ENCODE measurements at places on chromosomes 16 and 17.

DNA sequence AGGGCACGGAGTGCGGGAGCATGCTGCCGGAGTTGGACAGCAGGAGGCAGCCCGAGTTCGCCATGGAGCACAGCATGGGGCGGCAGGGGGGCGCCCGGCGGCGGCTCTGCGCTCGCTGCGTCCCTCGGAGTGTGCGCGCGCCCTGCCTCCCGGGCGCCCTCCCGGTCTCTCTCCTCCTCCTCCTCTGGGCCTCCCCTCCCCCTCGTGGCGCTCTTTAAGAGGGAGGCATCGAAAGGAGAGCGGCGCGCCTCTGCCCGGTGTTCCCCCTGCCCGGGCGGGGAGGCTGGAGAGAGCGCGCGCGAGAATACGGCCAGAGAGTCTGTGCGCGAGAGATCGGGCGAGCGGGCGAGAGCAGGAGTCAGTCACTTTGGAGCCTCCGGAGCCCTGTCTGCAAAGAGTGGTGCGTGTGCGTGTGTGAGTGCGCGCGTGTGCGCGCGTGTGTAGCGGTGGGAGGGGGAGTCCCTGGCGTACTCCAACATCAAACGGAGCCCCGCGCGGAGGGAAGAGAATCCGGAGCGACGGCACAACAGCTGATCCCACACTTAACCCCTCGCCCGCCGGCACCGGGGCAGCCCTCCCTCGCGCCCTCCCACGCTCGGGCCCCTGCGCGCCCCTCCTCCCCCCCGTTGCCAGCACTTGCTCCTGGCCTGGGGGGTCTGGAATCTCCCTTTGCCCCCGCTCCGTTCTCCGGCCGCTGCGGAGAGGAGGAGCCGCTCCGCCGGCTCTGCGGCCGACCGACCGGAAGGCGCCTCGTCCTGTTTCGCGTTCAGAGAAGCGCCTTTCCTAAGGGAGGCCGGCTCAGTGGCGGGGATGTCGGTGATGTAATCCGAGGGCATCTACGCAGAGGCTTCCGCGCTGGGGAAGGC lies 108.9 kb downstream of the ENGASE start:
- DNase-seq, result peak; percentile 51

DNA sequence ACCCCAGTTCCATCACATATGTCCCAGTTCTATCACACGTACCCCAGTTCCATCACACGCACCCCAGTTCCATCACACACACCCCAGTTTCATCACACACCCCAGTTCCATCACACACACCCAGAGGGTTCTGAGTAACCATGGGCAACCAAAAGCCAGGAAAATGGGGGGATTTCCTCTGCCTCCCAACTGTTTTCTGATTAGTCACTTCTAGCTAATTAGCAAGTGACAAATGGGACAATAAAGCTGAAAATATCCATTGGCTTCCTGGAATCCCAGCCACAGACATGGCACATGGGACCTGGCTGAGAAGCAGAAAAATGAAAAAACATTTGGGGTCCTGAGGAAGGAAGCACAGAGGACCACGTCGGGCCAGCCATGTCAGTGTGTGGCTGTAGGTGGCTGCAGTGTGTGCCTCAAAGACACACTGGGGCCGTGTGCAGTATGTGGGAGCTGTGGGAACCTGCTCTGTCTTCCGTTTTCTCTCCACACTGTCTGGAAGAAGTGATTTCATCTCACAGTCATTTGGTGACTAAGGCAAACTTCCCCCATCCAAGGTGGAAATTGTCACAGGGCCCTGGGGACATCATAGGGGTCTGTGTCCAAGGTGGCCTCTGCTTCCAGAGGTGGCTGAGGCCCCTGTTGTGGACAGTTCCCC lies 106.7 kb downstream of the CMIP start:
- DNase-seq, result no peak

DNA sequence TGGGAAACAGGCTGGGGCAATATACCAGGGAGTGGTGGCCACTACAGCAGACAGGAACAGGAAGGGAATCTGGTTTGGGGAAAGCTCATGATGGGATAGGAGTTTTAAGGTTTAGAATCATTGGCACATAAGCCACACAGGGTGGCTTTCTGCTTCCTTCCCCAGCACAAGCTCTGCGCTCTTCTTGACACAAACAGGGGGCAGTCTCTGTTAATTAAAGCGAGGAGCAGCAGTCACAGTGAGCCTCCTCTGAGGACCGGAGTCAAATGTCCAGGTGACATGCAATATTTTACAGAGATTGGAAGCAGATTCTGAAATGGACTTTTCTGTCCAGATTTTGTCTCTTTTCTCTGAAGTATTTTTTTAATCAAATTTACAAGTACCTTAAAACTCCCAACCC lies 2.8 kb upstream of the SHISA9 start:
- no peak for DNase-seq

DNA sequence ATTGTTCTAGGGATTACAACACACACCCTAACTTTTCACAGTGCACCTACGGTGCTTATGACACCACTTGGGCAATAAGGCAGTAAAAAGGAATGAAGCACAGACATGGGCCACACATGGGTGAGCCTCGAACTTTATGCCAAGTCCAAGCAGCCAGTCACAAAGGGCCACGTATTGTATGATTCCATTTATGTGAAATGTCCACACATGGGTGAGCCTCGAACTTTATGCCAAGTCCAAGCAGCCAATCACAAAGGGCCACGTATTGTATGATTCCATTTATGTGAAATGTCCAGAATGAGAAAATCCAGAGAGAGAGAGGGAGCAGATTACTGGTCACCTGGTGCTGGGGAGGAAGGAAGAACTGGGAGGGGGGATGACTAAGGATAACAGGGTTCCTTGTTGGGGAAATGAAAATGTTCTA lies 22.2 kb downstream of the RMI2 start:
- DNase-seq, result no peak

DNA sequence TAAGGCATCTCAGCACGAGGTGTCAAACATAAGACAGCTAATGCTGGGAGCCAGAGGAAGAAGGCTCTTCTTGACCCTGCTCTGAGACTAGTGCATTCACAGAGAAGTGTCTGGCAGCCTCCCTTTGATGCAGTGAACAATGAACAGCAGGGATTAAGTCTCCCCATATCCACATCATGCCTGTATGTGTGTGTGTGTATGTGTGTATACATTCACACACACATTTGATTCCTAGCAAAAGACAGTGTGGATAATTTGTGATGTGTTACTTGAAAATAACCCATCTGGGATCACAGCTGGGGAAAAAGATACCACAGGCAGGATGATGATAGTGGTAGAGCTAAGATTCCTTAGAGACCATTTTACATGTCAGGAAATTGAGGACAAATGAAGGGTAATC lies 485.9 kb upstream of the GOT2 start:
- no peak for DNase-seq

DNA sequence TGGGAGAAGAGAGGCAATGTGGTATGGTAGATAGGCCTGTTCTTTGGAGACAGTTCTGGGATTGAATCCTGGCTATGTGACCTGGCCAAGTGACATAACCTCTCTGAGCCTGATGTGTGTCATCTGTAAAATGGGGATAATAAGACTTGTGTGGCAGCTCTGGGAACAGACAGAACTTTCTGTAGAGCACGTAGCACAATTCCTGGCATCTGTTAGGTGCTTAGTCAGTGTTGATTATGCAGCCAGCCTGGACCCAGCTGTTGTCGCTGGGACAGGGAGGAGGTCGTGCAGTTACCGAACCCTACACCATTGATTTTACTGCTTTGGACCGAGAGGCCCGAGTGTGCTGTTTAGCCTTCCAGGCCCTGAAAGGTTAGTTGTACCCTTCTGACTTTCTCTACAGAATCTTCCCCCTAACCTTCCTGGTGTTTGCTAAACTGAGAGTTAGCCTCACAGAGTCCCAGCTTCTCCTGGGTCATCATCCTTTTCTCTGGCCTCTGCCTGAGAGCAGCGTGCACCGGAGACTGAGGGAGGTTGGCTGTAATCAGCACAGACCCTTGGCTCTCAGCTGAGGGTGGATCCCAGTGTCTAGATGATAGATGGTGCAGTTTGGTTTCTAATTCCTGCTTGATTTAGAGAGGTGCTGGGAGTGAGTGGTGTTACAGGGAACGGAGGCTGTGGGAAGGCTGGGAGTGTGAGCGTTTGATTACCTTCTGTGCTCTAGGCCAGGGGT lies 31.9 kb downstream of the MSI2 start:
- peak; percentile 52 for DNase-seq

DNA sequence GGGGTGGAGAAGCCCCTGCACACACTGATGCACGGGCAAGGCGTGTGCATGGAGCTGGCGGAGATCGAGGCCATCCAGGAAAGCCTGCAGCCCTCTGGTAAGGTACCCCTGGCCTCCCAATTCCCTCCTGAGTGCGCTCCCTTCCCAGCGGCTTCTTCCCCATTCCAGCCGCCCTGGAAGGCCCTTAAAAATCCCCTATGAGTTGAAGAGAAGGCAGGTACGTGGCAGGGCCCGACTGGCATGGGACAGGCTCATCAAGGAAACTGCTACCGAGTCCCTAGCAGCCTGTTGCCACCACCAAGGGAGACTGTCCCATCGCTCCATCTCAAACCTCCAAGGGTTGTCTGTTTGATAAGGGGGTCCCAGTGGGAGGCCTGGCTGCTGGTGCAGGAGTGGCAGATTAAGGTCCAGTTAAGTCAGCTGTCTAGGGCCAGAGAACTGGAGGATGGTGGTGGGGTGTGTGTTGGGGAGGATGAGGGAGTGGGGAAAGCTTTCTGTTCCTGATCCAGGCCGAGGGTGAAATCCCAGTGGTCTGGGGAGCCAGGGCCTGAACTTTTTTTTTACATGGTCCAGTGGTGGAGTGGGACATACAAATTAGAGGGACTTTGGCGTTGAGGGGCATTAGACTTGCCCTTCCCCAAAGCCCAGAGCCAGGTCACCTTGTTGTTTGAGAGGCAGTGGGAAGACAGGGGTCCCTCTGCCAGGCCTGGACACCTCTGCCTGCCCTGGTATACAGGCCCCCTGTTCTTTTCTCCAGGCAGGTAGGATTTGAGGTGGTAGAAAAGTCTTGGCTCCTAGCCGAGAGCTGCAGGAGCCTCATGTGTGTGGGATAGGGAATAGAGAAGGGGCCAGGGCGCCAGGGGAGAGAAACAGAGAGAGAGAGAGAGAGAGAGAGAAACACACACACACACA lies 994 bp downstream of the IGFBP4 start:
- DNase-seq, result no peak

DNA sequence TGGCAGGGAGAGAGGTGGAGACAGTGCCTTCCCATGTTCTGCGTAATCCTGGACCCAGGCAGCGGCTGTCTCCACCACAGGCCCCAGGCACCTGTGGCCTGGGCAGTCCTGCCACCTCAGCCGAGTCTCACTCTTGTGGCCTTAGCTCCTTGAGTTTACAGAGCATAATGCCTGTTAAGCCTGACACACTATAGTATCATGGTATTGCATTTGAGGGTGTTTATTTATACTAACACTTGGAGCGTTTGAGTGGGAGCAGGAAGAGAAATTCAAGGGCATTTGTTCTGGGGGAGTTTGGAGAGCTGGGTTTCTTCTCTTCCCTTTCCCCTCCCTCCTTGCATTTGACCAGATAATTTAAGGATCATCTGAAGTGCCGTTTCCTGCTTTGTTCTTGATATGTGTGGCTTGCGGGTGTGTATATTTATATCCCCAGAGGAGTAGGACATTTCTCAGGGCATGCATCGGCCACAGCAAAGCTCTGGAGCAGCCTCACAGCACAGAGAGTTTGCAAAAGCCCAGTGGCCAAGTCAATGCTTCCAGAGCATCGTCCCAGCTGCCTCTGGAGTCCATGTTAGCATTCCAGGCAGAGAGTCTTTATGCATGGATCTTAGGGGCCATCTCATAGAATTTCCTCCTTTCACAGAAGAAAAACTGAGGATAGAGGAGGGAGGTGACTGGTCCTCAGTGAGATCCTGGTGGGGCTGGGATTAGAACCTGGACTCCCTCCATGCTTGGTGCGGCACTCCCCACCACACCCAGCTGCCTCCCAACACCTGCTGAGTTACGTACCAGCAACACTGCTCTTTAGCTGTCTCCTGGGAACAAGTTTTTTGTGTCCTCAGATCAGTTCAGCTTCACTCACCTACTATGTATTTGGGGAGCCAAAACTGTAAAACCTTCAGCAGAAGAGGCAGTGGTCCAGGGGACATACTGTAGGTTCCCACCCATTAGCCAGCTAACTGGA lies 222.8 kb downstream of the CCDC182 start:
- no peak for DNase-seq

DNA sequence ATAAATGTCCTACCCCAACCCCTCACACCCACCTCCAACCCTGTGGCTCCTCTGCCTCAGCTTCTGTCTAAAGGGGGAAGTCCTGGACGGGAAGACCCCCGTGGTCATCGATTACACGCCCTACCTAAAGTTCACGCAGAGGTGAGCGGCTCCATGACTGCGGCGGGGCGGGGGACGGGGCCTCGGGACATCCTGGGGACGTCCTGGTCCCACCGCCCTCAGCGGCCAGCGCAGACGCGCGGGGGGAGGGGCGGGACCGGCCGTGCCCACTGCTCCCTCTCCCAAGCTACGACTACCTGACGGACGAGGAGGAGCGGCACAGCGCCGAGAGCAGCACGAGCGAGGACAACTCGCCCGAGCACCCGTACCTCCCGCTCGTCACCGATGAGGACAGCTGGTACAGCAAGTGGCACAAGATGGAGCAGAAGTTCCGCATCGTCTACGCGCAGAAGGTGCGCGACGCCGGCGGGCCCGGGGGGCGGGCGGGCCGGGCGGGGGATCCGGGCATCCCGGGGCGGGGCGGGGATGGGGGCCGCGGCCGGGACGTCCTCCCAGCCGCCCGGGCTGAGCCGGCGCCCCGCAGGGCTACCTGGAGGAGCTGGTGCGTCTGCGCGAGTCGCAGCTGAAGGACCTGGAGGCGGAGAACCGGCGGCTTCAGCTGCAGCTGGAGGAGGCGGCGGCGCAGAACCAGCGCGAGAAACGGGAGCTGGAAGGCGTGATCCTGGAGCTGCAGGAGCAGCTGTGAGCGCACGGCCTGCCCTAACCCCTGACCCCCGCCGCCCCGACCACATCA lies 6.7 kb downstream of the RUNDC3A start:
- no peak for DNase-seq

GRCh38 chr17:19019041-19019941 lies 14.7 kb upstream of the FAM83G start:
- DNase-seq, result no peak

- DNase-seq, result no peak
Observed at GRCh38 chr17:42059815-42060214, 9.4 kb upstream of the C17orf113 start.

DNA sequence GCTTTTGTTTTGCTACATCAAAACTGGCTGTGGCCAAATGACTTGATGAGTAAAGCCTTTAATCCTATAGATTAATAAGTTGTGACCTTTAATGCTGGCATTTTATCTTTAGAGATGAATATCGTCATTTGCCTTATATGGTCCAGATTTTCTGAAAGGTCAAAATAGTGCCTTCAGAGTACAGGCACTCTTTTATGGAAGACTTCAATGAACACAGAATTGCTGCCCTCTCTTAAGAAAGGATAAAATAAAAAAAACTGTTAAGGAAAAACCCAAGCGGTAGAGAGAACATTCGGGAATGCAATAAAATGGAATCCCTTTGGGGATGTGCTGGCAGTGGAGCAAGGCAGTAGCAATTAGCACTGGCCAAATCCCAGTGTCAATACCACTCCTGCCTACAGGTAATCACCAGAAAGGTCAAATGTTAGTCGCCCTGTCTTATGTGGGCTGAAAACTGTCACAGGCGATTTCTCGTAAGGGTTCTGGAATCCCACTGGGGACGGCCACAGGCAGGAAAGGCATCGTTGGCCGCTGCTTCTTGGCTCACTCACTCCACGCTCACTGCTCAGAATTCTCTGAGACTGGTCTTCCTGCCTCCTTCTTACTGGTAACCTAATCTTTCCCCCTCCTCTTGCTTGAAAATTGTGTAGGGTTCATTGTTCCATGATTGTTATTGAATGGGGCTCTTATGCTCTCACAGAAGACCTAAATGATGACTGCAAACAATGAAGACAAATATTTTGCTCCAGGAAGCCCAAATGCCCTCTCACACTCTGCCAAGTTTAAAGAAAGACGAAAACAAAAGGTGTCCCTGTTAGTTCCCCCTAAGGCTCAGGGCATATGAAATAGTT lies 45.4 kb upstream of the HSBP1 start:
- DNase-seq, result no peak
